AG04450 (cell line): ENCODE measurements at places on chromosomes 1 and 21.

DNA sequence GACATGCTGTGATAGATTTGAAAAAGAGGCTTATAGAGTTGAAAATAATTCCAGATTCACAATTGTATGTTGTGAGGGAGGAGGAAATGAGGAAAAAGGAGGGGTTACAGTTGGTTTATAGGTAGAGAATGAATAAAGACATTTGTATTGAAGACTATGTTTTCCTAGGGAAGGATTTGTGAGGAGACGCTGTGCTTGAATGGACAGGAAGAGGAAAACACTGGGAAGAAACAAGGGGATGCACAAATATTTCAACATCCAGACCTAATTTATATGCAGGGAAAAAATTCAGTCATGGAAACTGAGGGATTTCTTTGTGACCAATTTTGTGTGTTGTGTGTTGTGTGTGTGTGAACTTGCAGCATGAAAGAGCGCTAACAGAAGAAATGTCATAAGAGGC is 92.6 kb upstream of the B3GALT2 start:
- DNase-seq: no peak

GRCh38 chr1:165577707-165578106 is 33.9 kb downstream of the LRRC52 start:
- DNase-seq: no peak

DNA sequence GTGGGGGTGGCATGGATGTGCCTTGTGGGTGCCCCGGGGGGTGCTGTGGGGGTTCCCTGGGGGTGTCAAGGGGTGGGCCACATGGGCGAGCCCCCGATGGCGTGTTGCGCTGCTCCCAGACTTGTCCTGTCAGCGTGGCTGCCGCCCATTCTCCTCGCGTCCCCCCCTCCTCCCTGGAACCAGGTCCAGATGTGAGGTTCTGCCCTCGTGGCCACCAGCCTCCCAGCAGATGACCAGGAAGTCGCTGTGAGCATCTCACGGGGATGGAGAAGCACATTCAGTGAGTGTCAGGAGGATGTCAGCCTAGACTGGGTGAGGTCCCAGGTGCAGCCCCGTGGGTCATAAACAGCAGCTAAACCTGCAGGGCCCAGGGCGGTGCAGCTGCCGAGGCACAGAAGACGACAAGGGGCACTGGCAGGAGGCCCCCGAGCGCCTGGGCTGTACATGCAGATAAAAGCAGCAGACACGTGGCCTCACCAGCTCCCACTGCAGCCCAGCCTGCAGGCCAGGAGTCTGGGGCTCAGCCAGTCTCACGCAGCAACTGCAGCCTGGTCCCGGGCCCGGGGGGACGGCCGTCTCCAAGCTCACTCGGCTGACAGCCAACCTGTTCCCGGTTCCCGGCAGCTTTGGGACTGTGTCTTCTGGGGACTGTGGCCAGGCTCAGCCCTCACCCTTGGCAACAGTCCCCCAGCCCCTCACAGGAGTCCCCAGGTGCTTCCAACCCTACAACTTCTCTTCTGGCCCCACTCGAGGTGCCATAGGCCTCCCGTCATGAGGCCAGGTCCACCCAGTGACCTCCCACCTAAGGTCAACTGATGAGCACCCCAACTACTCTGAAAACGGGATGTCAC is 17.5 kb upstream of the COL6A2 start:
- DNase-seq: no peak

DNA sequence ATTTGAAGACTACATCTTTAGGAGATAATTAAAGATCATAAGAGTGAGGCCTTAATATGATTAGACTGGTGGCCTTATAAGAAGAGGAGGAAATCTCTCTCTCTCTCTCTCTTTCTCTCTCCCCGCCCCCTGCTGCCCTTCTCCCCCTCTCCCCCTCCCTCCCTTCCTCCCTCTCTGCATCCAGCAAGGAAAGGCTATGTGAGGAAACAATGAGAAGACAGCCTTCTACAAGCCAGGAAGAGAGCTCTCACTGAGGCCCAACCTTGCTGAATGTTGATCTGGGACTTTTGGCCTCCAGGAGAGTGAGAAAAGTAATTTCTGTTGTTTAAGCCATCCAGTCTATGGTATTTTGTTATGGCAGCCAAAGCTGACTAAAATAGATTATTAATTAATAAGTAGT is 21.6 kb downstream of the FOXD3 start:
- no peak for DNase-seq

DNA sequence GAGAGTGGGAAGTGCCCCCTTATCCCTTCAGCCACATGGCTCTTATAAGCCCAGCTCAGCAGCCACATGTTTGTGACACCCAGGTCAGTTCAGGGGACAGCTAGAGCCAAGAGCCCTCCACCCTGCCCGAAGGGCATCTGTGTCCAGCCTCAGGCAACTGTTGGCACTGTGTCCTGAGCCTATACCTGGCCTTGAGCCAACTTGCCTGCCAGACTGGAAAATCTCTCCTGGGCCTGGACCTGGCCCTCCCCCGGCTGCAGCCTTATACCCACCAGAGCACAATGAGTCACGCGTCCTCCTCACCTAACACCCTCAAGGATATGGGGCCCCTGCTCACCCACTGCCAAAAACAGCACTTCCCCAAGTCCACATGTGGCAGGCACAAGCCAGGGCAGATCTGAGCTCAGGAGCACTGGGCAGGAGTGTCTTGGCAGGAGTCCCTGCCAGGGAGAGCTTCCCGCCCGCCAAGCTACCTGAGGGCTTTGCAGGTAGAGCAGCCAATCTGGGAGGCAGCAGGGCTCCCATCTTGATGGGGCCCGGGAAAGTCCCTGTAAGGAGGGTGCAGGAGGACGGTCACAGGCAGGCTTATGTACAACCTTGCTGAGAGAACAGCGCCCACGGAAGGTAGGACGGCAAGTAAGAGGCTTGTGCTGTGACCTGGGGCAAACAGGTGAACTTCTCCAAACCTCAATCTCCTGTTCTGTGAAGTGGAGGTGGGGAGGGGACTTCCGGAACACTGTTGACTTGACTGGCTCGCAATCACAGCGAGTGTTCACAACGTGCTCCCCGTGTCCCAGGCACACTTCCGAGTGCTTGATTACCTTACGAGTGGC is 19.8 kb upstream of the HSPG2 start:
- no peak for DNase-seq

- no peak for DNase-seq
Observed at GRCh38 chr1:86273066-86273465, 116.5 kb upstream of the COL24A1 start.

- no peak for DNase-seq
Observed at GRCh38 chr1:15501208-15502032, 22.6 kb downstream of the CASP9 start.

- no peak for DNase-seq
Observed at GRCh38 chr1:117244971-117245370, 34.2 kb upstream of the VTCN1 start.

DNA sequence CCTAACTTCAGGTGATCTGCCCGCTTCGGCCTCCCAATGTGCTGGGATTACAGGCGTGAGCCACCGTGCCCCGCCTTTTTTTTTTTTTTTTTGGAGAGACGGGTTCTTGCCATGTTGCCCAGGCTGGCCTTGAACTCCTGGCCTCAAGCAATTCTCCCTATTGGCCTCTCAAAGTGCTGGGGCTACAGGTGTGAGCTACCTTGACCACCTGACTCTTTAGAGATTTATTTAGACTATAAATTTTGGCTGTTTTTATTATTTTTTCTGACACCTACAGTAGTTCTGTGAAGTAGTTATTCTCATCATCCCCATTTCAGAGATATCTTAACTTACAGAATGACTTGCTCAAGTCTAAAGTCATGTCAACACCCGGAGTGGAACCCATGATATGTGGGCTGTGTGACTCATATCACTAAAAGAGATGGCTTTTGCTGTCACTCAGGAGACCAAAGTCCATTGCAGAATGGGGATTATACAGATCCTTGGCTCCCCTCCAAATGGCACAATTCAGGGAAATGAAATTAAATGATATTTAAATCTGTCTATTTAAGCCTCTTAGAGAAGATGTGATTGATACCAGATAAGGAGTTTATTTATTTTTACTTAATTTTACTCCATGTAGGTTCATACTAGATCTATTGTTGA is 93.2 kb downstream of the CTH start:
- no peak for DNase-seq

GRCh38 chr1:43893006-43893405 is 40.6 kb upstream of the ARTN start:
- no peak for DNase-seq

GRCh38 chr1:167658574-167659328 is 28.7 kb downstream of the RCSD1 start:
- DNase-seq: no peak

DNA sequence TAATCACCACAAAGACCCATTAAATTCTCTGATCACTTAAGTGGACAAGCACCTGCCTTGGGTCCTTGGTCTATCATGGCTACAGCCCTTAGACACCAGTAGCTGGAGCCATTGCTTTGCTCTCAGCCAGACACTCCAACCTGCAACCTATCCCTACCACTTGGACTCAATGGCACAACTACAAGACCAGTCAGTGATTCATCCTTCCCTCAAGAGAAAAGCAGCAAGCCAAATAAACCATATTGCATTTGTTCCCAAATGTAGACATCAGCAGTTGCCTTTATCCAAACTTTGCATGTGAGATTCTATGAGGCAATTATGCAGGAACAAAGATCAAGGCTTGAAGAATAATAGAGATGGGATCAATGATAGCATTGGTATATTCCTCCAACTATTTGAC is 263.4 kb downstream of the HHIPL2 start:
- no peak for DNase-seq

GRCh38 chr1:31657972-31658510 is 13.4 kb upstream of the PEF1 start:
- DNase-seq: no peak

DNA sequence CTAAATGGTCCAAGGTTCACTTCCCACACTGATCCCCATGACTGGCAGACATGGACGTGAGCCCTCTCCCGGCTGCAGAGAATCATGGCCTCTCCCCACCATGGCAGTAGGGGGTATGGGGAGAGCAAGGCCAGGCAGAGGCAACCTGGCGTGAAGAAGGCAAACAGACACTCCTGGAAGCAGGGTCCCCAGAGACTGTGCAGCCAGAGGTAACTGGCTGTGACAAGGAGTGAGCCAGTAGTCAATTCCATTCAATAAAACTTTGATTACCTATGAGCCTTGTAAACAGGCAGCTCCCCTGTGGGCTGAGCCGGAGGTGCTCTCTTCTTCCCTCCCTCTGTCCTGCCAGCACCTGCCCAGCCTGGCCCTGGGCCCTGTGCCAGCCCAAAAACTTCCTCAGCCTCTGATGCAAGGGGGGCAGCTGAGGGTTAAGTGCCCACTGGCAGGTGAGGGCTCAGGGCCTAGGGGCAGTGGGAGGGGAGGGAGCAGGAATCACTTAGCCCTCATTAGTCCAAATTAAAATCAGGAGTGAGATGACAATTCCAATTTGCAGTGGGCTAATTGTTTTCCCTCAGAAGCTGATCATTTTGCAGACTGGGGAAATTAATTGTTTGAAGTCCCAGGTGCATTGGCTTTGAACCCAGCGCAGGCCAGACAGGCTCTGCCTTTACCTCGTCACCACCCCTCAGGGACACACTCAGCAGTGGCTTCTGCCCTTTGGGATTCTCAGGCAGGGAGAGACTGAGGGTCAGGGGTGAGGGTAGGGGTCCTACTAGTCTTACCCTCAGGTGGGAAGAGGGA is 35.6 kb downstream of the LRRN2 start:
- no peak for DNase-seq

DNA sequence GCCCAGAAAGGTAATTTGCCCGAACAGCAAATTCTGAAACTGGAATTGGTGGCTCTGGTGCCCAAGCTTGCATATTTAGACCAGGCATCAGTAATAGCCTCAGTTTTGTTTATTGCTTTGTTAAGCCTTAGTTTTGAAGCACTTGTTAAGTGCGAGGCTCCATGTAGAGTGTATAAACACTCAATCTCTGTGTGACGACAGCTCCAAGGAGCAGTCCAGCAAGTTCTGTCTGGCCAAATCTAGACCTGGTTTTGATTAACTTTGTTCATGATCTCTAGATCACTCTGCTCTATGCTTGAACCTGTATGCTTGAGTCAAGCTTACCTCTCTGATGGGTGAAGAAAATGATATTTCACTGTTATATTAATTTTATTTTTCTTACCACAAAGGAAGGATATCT is 37.4 kb downstream of the DOP1B start:
- DNase-seq: no peak

GRCh38 chr21:42248783-42249597 is 30.1 kb downstream of the ABCG1 start:
- DNase-seq: no peak
